Putamen (tissue), 1 donor: ENCODE measurements at places on chromosomes 12 and 14.

- peak; percentile 45 for DNase-seq
These were observed 31.0 kb upstream of the NPFF start for GRCh38 chr12:53538209-53538689.

- no peak for DNase-seq
These were observed 103.6 kb upstream of the RTL1 start for GRCh38 chr14:101007004-101007614.

GRCh38 chr12:97875064-97875463, 412.5 kb downstream of the RMST start:
- DNase-seq: no peak

GRCh38 chr12:91988086-91988923, 157.3 kb downstream of the BTG1 start:
- peak; percentile 21 for DNase-seq

DNA sequence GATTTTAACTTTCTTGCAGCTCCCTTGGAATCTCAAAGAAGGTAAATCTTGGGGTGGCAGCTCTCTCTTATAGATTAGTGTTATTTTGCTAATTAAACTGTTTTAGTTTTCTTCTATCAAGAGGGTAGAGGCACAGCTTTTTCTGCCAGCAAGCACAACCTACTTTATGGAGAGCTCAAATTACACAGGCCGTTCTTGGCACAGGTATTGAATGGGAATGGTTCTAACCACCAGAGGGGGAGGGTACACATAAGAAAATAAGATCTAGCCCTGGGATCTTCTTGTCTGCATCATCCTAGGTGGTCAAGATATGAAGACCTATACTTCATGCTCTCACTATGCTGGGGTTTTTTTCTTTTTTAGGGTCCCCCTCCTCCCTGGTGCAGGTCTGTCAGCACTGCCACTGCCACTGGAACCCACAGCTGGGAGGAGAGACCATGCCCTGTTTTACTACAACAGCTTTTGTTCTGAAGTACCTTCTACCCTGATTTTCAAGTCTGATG, 48.6 kb upstream of the STAC3 start:
- no peak for DNase-seq
